ENCODE measurements at places on chromosomes 2 and 18.

GRCh38 chr2:116413659-116414058 is 1400.8 kb upstream of the DDX18 start:
- no peak for DNase-seq

DNA sequence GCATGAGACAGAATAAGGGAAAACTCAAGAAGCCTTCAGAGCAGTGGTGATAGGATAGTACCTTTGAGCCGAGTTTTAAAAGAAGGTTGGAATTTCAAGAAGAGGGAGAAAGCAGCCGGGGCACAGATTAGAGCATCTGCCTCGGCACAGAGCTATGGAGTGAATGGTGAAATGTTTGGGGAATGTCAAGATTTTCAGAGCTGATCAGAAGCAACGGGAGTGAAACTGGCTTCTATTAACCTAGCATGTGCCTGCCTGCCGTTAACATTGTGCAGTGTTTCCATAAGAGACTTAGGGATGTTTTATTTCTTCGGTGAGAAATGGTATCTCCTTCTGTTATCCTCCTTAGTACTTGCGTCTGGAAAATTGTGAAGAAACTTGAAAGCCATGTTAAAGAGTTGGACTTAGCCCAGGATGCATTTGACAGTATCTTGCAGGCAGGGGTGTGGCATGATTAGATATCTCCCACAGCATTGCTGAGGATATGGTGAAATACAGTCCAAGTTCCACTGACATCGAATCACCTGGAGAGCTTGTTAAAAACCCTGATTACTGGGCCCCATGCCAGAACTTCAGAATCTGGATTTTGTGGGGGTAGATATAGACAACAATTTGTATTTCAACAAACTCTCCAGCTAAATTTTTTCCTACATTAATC is 96.8 kb upstream of the PPP1CB start:
- DNase-seq = no peak

DNA sequence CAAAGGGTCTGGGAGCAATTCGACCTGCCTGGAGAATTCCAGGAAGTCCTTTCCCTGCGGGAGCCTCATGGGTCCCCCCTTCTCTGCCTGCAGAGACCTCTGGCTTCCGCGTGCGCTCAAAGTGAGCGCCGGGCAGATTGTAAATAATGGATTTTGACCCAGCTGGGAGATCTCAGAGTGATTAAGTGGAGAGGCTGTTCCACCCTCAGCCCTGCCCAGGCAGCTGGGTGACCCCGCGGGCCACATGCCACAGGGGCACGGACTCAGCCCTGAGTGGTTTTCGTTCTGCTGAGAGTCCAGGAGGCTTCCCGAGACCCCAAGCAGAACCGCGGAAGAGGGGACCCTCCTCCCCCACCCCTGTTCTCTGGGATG is 1.2 kb downstream of the KCNG2 start:
- no peak for DNase-seq

GRCh38 chr2:134932864-134933526 is 14.4 kb downstream of the CCNT2 start:
- DNase-seq = no peak

- no peak for DNase-seq
These were observed 56.4 kb downstream of the NCK2 start for GRCh38 chr2:105800953-105801635.

DNA sequence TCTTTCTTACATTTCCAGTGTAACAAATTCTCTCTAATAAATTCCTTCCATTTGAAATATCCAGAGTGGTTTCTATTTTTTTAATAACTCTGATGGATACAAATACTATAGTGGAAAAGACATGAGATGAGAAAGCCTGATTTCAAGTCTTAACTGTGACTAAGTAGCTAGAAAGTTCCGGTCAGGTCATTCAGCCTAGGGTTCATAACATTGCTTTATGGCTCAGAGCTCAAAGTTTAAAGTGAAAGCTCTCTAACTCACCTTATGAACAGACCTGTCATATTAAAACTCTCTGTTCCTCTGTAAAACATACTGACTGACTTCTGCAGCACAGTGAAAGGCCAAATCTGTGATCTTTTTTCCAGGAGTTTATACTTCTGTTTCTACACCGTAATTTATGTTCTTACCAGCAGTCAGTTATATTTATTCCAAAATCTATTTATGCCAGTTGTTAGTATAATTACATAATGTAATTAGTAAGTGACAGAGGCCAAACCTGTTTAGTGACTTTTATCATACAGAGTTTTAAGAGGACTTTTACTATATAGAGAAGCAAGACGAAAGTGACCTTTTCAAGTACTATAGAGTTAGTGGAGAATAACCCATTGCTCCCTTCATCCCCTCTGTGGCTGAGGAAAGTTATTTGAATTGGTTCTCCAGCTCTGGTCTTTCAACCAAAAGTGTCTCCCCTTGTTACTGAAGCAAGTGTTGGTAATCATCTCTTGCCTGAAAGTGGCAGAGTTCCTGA is 118.8 kb upstream of the PDE1A start:
- no peak for DNase-seq
